ENCODE measurements at places on chromosomes 7 and 10.

- no peak for DNase-seq
Measured at GRCh38 chr10:98596404-98596803, 149.7 kb upstream of the HPS1 start.

DNA sequence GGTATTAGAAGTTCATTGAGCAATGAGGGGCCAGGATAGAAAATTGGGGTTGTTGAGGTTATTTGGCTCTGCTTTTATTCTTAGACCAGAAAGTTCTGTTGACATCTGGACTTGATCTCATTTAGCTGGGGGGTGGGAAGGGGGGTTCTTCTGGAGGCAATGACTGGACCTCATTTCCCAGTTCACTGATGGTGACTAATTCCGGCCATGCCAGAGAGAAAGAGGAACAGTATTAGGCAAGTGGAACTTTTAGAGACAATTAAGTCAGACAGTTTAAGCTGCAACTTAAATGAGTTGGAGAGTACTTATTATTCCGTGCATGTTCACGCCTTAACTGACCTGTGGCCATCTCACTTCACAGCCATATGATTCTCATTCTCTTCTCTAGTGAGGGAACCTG lies 512.5 kb downstream of the REEP3 start:
- no peak for DNase-seq

- peak; percentile 54 for DNase-seq
Measured at GRCh38 chr7:114085592-114086501, 167.0 kb upstream of the PPP1R3A start.

DNA sequence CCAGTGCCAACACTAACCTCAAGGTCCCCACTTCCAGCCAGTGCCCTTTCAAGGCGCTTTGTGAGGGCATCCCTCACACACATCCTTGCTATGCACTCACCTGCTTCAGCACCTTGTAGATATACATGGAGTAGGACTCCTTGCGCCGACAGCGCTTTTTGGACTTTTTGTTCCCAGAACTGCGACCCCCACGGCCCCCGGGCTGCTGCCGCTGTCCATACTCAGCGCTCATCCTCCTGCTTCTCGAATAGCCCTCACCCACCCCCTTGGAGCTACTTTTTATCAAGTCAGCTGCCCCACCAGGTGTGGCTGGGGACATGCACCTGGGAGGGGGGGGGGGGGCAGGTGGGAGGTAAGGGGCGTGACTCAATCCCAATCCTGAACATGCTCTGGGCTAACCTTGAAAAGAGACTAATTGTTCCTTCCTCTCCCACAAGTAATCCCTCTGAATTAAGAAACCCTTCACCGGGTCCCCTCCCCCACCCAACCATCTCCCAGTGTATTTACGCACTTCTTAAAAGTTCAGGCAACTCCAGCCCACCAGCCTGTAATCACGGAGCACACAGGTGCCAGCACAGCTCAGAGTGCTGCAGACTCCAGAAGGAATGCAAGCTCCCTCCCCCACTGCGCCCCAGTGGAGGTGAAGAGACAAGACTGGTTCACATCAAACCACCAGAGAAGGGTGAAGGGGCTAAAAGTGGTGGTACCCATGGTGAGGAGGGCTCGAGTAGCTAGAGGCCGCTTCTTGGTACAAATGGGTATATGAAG lies at the start of gene H2BK1:
Gene H2BK1 (minus strand): TSS at position 402 of the 768 bp plus-strand sequence. CDS start 170 bp downstream, at position 232.
- DNase-seq = no peak

DNA sequence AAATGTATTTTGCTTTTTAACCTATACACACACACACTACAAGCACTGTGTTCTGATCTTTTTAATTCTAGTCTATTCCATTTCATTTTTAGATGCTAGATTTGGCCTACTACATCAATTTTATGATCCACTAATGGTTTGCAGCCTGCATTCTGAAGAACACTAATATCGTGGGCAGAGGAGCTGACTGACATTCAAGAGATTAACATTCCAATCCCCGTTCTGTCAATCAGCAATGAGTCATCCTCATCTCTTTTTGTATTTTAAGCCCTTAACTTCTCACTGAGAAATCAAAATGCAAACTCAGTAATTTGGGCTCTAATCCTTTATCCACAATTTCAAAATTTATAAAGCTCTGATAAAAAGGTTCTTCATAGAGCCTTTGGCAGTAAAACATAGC lies 47.1 kb upstream of the GAD2 start:
- no peak for DNase-seq

DNA sequence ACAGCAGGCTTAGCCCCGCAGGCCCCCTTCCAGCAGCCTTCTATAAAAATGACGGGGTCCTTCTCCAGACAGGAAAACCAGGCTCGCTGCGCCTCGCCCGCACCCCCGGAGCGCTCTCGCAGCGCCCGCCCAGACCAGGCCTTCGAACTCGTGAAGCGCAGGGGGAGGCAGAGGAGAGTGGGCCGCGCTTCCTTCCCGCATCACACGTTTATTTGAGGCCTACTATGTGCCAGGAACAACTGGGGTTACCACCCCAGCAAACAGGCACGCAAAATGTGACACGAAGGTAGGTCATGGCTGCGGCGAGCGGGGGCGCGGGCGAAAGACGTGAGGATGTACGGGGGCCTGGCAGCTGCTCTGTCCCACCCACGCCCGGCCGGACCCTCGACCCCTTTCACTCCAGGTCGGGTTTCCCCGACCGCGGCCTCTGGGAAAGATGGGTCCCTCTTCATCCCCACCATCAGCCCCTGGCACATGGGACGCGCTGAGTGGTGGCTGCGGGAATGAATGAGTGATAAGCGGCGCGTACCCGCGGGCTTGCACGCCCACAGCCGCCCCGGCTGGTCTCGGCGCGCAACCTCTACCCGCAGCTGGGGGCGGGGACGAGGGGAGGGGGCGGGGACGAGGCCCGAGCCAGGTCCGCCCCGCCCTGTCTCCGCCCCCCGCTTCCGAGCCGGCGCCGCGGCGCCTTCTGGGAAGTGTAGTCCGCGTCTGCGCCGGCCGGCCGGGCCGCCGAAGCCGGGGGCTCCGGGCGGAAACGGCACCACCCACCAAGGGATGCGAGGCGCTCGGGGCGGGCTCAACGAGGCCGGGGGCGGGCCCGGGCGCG lies 59.1 kb downstream of the ZNF467 start:
- DNase-seq = peak; percentile 96

- no peak for DNase-seq
Measured at GRCh38 chr10:5583525-5584175, 58.9 kb downstream of the CALML3 start.

GRCh38 chr7:127754457-127754856 lies 102.5 kb downstream of the SND1 start:
- DNase-seq = no peak

- no peak for DNase-seq
Measured at GRCh38 chr10:130968964-130969363, 342.6 kb downstream of the TCERG1L start.

DNA sequence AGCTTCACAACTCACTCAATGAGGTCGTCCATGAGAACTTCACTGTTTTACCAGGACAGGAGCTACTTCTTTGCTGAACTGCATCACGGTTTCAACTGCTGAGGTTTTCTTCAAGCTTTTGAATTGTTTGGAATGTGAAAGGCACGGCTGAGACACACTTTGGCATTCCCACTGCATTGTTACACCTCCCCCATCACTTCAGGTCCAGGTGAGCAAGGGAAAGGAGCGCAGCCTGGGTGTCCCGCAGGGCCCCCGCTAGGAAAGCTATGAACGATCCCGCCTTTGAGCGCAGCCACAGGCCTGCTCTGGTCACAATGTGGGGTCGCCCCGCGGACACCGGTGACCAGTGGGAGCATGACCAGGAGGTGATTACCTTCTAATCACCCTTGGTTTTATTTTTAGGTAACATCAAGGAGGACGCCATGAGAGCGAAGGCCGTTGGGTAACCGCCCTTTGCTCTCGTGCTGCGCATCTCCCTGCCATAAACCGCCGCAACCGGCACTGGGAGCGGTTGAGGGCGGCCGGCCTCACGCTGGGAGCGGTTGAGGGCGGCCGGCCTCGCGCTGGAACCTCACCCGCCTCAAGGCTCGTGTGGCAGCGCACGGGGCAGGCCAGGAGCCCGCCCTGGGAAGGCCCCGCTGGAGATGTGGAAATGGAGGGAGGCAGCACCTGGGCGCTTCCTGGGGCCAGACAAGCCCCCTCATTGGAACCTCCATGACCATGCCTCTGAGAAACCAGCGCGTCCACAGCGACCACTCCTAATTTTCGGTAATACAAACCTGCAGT lies 50.9 kb upstream of the SGMS1 start:
- DNase-seq = no peak

DNA sequence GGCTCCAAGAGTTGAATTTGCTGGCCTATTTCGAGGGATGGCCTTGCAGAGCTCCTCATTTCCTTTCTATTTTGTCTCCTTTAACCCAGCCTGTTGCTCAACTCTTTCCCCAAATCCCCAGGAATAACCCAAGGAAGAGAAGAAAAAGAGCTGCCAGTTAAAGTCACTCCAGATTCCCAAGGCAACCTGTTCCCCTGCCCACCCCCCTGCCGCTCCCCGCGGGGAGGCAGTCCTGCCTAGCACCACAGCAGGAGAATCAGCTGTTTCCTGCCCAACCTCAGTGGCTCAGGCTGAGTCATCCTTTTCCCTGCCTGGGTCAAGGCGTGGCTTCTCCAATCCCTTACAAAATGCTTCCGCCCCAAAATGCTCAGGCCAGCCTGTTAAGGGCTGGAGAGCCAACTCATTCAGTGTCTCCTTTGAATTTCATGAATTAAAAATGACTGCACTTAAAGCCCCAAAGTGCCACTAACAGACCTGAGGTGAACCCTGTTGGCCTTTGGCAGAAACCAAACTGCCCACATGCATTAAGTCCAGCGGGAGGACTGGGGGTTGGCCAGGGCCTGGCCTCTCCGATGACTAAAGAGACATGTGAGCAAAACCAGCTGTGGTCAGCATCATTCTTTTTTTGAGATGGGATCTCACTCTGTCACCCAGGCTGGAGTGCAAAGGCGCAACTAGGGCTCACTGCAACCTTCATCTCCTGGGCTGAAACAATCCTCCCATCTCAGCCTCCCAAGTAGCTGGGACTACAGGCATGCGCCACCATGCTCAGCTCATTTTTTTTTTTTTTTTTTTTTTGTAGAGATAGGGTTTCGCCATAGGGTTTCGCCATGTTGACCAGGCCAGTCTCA lies 83.2 kb upstream of the KIF5B start:
- peak; percentile 62 for DNase-seq

DNA sequence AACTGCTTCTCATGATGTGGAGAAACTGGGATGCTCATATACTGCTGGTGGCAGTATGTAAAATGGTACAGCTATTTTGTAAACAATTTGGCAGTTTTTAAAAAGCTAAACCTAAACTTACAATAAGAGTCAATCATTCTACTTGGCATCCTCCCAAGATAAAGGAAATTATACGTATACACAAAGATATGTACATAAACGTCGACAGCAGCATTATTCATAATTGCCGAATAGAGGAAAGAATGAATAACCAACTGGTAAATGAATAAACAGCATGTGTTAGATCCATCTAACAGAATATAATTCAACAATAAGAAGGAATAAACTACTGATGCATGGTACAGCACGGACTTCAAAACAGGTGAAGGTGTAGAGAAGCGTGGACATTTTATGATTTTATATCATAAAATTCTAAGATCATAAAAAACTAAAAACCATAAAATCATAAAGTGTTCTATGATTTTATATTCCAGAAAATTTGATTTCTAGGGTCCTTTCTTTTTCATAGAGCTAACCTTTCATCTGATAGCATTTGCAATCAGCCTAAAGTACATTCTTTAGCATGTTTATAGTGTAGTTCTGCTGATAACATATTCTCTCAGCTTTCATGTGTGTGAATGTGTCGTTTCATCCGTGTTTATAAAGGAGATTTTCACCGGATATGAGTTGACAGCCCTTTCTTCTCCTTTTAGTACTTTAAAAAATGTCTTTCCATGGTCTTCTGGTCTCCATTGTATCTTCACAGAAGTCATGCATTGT lies 261.5 kb downstream of the DIP2C start:
- DNase-seq = no peak

DNA sequence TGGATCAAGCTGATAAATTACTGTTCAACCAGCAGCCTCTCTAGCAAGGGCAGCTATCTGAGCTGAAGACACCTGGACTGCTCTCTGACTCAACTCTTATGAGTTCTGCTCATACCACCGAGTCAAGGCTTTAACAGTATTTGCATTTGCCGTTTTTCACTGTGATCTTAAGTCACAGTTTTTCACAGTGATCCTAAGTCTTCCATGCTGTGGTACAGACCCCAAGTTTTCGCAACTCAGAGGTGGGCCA lies 31.3 kb downstream of the PIP4K2A start:
- DNase-seq = no peak

GRCh38 chr10:89952325-89952724 lies 250.9 kb downstream of the KIF20B start:
- DNase-seq = no peak

GRCh38 chr7:138668229-138668596 lies 32.9 kb downstream of the SVOPL start:
- DNase-seq = no peak

DNA sequence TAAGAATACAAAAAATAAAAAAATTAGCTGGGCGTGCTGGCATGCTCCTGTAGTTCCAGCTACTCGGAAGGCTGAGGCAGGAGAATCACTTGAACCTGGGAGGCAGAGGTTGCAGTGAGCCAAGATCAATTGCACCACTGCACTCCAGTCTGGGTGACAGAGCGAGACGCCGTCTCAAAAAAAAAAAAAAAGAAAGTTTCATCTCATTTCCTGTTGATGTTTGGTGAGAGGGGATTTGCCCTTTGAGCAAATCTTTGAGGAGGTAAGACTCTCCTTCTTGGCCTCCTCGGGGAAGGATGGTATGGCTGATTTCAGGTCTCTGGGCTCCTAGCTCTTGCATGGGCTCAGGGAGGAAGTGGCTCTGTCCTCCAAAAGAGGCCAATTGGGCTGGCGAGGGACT lies 3.6 kb upstream of the GRID2IP start:
- no peak for DNase-seq

- peak; percentile 55 for DNase-seq
Measured at GRCh38 chr7:108497082-108497725, 28.7 kb downstream of the PNPLA8 start.

DNA sequence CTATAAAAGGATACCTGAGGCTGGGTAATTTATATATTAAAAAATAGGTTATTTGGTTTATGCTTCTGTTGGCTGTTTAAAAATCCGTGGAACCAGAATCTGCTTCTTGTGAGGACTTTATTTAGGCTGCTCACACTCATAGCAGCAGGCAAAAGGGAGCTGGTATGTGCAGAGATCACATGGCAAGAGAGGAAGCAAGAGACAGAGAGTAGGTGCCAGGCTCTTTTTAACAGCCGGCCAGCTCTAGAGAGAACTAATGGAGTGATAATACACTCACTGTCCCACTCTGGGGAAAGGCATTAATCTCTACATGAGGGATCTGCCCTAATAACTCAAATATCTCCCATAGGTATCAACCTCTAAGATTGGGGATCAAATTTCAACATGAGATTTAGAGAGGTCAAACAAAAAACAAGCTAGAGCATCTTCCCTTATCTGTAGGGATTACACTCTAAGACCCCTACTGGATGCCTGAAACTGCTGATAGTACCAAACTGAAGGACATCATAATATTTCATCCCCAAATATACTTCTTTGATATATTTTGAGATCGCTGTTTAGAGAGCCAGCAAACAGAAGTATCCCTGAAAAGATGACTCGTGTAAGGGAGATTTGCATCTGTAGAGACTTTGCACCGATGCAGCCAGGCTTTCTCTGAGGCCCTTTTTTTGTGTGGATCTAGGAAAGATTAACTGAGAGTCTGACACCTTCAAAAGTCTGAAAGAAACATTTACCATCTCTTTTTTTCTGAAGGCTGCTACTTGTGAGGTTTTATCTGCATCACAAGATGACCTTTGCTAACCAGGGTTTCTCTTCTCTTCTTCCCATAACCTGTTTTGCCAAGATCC lies 717.0 kb upstream of the MBL2 start:
- DNase-seq = no peak
